Erythroblast (primary cell): ENCODE measurements at places on chromosomes 4 and X.

DNA sequence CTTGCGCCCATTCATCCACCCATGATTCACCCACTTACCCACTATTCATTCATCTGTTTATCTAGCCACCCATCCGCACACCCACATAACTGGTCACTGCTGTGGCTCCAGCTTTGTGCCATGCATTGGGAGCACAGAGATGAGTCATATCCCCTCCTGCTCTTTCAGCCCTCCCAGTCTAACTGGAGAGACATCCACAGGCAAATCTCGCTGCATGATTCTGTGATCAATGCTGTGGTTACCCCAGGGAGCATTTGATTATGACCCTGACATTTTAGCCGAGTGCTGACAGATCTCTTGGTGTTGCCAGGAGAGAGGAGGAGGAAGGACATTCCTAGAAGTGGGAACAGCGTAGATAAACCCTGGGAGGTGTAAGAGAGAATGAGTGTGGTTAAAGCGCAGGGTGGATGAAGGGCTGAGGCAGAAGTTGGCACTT, 10.4 kb upstream of the PORCN start:
- DNase-seq: no peak

GRCh38 chrX:96564595-96564994, 120.0 kb upstream of the DIAPH2 start:
- DNase-seq: no peak

GRCh38 chr4:26141911-26142638, 178.7 kb upstream of the RBPJ start:
- no peak for DNase-seq

- peak; percentile 93 for DNase-seq
Measured at GRCh38 chr4:84582302-84582987, 482 bp upstream of the CDS1 start.
